ENCODE measurements at places on chromosomes 3 and 15. TPM values are rescaled to one million over a fixed set of nuclear protein-coding genes. Genes with fewer than 3 reads are reported as not detected.

DNA sequence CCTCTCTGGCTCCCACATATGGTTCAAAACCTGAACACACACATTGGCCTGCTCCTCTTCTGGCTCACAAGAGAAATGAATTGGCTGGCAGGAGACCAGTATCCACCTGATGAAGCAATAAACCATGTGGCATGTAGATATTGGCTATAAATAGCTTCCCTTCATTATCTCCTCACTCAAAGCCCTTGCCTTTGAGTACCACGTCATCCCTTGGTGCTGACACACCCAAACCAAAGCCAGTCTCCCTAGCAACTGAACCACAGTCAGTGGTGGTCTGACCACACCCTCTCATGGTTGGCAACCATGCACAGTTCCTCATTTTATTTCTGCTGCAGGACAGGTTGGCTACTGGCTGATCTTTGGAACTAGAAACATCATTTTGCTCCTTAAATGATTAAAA, 98.8 kb downstream of the ZNF621 start:
- DNase-seq: no peak

GRCh38 chr15:96334705-96335410, 4.4 kb downstream of the NR2F2 start:
- DNase-seq: no peak

DNA sequence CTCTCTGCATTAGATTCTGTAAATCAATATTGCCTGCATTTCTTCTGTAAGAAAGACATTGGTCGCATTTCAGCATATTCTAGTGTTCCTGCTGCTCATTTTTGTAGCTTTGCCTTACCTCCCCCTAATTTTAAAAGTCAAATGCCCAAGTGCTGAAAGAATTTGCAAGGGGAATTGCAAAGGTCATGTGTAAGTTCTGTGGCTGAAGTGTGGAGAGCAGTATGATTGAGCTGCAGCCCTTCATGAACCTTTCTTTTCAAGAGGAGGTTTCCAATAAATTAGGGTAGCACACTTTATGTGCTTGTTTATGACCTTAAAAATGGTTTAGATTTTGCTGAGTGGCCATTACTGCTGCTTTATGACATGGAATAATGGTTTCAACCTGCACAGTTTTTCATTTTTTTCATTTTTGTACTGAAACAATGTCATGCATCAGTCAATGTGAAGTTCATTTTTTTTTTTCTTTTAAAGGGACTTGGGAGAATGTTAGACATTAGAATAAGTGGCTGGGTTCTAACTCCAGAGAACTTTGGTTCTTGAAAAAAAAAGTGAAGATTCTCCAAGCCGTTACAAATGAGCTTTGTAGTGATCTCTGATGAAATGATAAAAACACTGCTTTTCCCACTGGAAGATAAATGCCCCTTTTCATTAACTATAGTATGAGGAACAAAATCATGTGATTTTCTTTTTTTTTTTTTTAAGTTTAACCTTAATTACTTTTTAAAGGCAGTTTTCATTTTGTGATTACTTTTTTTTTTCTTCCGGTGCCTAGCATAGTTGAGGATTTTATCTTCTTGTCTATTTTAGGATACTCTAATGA, 99.6 kb downstream of the MITF start:
- no peak for DNase-seq

DNA sequence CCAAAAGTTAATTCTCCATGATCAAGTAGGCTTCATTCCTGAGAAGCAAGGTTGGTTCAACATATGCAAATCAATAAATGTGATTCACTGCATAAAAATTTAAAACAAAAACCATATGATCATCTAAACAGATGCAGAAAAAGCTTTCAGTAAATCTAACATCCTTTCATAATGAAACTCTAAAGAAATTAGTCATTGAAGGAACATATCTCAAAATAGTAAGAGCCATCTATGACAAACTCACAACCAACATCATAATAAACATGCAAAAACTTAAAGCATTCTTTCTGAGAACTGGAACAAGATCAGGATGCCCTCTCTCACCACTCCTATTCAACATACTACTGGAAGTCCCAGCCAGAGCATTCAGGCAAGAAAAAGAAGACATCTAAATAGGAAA, 254.1 kb downstream of the AGBL1 start:
- DNase-seq: no peak

DNA sequence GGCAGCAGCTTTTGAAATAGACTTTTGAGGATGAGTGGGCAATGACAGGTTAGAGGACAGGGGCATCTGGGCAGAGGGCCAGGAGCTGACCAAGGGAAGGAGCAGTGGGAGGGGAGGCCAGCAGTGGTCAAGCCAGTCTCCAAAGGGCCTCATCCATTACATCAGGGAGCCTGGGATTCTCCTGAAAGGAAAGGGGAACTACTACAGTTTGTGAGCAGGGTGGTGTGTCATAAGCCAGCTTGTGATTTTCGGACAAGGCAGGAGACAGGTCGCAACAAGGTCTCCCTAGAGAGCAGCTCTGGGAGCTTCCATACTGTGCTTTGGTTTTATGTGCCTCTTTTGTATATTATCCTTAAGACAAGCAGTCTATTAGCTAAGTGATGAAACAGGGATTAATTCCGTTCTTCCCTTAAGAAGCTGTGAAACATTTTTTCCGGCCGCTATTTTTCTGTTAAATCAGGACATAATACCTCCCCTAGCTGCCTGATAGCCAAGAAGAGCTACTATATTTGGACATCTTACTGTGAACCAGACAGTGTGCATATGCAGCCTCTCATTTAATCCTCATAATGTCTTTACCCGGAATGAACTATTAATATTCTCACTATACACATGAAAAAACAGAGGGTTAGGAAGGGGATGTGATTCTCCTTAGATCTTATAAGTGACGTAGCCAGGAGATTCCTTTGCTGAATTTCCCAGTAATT, 46.4 kb downstream of the C2CD4B start:
- no peak for DNase-seq

DNA sequence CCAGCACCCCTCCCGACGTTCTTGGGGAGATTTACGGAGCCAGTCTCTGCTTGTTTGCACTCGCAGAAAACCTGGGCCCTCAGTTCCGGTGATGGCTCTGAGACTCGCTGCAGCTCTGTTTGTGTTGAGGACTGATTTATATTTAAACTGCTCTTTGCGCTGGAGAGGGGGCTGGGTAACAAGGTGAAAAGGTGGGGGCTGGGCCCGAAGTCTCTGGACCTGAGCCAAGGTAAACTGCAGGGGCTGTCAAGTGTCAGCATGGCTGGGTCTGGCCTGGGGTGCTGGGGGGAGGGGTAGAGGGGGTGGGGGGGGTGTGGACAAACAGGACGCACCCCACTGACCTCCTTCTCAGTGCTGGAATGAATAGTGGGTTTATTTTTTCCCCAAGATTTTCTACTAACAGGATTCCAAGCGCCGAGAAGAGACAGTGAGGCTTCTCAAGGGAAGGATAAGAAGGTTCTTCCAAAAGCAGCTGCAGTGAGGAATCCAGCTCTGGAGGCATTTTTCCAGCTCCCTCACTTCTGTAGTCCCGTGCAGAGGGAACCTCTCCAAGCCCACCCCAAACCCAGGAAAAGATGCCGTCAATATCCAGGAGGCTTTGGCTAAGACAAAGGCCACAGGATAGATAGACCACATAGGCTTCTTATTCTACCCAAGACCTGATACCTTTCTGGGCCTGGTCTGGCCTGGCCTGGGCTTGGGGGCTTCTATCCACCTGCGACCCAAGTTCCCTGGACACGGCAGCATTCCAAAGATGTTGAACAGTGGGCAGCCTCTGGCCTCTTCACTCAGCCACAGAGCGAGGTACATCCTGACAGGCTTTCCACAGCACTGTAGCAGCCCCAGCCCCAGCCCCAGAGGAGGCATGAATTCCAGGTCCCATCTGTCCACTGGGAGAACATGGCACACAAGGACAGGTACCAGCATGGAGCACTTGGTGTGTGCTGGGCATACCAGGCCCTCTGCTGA, 938 bp upstream of the SLCO2A1 start:
- no peak for DNase-seq

DNA sequence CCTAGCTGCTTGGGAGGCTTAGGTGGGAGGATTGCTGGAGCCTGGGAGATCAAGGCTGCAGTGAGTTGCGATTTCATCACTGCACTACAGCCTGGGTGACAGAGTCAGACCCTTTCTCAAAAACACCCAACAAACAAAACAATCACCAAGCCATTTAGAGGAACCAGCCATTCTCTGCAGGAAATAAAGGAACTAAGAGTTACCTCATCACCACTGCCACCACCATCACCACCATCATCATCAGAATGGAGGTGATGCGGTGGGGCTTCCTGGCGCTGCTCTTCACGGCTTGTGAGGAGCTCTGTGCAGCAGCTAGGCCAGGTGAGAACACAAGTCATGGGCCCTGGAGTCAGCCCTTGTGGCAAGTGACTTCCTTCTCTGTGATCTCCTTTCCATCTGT, 37.7 kb upstream of the KLHL25 start:
- DNase-seq: no peak

- no peak for DNase-seq
These were observed 33.4 kb downstream of the AP3S2 start for GRCh38 chr15:89860431-89860830.

DNA sequence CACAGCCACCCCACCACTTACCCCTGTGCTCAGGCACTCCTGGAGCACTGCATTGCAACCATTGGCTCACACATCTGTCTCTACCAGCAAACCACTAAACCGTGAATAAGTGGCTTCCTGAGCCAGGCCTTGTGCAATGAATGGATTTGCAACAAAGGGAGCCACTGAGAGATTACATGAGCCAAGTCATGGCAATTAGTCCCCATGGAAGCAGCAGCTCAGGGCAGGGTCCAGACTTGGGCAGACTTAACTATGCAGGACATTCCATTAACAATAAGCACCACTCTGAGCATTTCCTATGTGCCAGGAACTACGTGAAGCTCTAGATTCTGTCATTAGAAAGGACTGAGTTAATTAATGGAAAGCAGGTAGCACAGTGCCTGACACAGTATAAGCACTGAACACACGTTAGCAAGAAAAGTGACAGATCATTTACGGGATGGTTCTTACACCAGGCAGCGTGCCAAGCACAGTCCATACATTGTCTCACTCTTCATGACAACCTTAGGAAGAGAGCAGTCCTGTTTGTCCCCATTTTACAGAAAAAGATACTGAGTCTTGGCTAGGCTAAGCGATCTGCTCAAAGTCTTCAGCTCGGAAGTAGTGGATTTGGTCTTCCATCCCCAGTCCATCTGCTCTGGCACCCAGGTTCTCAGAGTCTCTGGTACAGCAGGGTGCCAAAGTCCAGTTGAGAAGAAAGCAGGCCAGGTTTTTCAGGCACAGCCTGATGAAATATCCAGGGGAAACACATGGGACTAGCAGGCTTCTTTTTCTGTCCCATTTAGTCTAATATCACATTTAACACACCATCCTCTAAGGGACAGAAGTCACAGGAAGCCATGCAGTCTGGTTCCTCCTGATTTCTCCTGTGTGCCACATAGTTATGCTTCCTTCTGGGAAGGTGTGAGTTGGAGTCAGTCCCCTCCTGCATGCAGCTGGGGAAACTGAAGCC, 44.1 kb downstream of the LIPC start:
- peak; percentile 36 for DNase-seq

GRCh38 chr3:172824229-172824628, 73.7 kb downstream of the ECT2 start:
- no peak for DNase-seq

- no peak for DNase-seq
These were observed 53.5 kb downstream of the ANAPC13 start for GRCh38 chr3:134432236-134432635.

DNA sequence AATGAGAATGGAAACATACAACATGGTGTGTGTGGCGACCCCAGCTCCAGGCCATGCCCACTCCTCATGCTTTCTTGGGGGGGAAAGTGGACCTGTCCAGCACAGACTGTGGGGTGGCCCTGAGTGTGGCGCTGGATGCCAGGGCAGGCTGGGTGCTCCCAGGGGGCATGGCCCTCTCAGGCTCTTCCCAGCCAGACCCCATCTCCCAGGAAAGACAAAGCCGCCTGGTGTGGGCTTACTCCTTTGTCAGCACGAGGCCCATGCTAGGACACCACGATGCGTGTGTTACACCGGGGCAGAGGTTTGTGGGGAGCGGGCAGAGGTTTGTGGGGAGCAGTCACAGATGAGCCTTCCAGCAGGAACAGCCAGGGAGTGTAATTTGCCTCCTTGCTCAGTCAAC, 68.5 kb downstream of the ABTB1 start:
- DNase-seq: no peak

BLOC1S6 gene
- total RNA-seq: 40.9 TPM

SEMA3F gene
- 65.6 TPM for total RNA-seq

CP gene
- 3.4 TPM for total RNA-seq

GPR27 gene
- total RNA-seq: 3.7 TPM

ZNF860 gene
- total RNA-seq: 1.6 TPM

RBM15B gene
- total RNA-seq: 26.4 TPM

GOLGA6A gene
- not detected for total RNA-seq

ZNF660 gene
- 5.9 TPM for total RNA-seq

GALNT15 gene
- 10.3 TPM for total RNA-seq

PPP1R14D gene
- total RNA-seq: 1.3 TPM

LRRC34 gene
- 0.98 TPM for total RNA-seq
